ENCODE measurements at places on chromosomes 1 and 21. TPM values are rescaled to one million over a fixed set of nuclear protein-coding genes. Genes with fewer than 3 reads are reported as not detected.
A peak's percentile ranks its signal among the peaks of the same experiment; 100 is the strongest.

- peak; percentile 77 for DNase-seq
Measured at GRCh38 chr1:39609618-39610331, 29.7 kb downstream of the HEYL start.

DNA sequence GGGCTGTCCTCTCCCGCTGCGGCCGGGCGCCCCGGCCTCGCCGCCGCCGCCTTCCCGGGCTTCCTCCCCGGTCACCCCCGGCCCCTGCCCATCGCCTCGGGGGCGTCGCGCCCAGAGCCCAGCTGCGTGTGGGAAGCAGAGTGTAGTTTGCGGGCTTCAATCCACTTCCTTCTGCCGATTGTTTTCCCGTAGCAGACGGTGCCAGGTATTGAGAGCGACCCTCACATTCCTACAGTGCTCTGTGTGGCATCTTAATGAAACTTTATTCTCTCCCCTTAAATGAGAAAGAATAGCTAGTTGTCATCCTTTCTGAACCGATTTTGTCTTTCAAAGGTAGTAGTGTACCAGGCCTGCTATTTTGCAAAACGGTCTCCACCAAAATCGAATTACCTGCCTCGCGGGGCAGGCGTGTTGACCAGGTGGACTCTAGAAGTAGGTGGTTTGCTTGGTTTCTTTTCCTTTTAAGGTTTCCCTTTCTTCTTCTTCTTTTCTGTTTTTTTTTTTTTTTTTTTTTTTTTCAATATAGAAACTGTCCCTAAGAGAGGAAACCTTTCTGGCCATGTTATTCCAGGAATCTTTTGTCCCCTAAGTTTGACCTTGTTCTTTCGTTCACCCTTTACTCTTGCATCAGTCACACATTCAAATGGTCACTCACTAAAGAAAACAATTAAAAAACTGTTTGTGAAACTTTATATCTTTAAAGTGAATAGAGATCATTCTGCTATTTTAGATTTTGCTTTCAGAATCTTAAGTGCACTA is 881 bp downstream of the USP25 start:
- peak; percentile 23 for DNase-seq

- no peak for DNase-seq
Measured at GRCh38 chr21:45428534-45428933, 23.6 kb downstream of the COL18A1 start.

DNA sequence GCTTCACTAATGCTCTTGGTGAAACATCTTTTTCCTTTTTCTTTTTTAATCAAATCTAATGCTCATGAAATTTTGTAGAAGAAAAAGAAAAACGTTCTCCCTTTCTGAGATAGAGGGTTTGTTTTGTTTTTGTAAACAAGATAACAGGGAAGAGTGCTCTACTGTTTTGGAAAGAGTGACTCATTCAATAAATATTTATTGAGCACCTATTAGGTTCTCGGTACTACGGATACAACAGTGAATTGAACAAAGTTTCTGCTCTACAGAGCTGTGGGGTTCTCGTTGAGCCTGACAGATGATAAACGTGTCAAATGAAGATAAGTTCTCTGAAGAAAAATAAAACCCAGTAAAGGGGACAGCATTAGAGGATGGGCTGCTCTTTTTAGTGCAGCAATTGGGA is 7.0 kb downstream of the PGM1 start:
- DNase-seq = no peak

DNA sequence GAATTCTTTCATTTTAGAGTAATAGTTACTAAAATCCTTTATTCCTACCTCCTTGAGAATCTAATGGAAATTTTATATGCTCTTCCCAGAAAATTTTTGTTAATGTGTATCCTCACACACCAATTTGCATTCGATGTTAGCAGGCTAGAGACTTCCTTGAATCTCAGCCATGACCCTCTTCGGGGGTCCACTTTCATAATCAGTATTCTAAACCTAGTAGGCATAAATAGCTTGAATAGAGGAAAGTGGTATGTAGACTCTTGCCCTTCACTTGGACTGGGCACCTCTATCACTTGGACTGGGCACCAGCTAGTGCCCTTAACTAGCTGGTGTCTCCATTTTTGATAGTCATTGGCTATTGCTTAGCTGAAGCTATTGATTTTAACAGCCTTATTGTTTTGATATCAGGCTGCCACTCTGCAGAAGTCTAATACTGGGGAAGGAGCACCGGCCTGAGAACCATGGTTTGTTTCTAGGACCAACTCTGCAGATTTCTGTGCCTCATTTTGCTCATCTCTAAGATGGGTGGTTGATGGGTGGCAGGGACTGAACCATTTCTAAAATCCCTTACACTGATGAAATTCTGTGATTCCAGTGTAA is 42.8 kb downstream of the MRPL39 start:
- no peak for DNase-seq

DNA sequence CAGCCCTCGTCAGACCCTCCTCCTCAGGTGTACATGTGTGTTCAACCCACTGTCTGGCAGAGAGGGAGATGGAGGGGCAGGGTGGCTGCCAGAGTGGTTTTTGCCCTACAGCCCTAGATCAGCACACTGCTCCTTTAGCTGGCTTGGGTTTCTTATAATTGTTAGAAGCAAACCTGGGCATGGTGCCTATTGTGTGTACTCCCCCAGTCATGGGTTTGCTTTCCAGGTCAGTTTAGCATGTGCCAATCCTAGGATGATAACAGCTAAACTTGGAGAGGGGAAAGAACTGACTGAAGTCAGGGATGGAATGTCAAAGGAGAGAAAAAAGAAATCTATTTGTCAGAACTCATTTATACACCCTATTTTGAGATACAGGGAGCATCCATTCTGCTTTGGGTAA is 63.3 kb downstream of the UCK2 start:
- no peak for DNase-seq

DNA sequence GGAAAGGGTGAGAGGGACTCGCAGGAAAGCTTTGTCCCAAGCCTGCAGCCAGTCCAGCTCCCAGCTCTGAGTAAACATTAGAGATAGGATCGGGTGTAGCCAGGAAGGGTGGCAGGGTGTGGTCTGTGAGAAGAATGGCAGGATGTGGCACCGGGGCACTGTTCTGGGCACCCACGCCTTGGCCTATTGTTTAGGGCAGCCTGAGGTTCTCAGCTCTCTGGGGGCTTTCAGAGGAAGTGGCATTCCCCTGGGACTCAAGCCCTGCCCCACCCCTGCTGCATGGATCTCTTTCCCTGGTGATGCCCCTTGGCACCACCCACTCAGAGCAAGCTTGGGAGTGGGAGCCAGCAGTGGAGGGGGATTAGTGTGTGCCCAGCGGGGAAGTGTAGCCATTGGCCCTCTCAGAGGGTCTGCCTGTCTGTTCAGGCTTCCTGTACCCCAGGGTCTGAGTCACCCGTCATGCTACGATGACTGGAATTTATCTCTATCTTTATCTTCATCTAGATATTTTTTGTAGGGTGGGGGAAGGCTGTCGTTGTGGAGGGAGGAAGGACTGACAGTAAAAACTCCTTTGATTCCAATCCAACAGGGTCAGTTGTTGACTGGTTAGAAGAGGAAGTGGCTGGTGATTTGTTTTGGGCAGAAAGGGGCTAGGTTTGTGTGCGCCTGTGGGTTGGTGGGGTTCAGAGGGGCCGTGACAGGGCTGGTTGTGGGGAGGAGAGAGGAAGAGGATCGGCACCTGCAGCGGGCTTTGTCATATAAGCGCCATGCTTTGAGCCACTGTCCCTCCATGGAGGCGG is 31.6 kb downstream of the SOX13 start:
- DNase-seq = no peak

- no peak for DNase-seq
Measured at GRCh38 chr1:227323171-227323966, 5.1 kb upstream of the CDC42BPA start.

DNA sequence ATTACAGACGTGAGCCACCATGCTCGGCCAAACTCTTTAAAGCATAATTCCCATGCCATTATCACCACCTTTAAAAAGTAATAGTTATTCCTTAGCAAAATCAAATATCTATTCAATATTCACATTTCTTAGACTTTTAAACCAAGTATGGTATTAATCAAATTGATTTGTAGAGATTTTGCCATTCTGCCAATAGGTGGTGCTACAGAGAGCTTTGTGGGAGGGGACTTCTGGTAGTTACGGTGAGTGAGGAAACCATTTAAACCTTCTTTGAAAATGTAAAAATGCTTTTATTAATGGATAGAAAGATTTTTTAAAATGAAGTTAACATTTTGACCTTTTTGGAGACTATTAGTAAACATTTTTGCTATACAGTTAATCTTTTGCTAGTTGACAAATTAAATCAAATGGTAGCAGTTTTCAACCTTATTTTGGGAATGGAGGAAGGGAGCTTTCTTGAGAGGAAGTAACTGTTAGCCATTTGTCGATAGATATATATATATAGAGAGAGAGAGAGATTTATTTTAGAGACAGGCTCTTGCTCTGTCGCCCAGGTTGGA is 19.3 kb downstream of the IARS2 start:
- peak; percentile 48 for DNase-seq

DNA sequence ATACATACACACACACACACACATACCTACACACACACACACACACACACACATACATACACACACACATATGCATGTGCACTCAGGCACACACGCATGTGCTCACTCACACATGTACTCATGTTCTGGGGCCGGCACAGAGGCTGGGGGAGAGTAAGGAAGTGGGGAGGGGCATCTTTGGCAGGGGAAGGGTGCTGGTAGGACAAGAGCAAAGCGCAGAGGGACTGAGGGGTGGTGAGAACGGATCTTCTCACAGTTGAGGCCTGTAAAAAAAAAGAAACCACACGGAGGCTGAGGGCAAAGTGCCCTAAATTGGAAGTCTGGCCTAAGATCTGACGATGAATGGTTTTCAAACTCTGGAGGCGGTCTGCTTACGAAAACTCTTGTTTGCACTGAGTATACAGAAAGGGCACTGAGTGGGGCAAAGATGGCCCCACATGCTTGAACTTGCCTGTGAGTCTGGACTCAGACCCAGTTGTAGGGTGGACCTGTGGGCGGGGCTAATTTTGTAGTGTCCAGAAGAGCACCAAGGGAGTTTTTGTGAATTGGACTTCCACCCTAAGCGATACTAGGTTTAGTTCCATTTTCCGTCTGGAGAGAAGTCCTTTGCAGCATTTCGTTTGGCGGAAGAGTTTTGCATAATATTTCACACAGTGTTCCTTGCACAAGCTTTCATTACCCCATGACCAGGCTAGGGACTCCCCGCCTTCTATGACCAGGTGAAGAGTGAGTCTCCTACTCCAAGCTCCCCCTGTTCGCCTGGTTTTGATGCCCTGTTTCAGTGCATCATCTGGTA is 79.3 kb upstream of the LYST start:
- DNase-seq = no peak

DNA sequence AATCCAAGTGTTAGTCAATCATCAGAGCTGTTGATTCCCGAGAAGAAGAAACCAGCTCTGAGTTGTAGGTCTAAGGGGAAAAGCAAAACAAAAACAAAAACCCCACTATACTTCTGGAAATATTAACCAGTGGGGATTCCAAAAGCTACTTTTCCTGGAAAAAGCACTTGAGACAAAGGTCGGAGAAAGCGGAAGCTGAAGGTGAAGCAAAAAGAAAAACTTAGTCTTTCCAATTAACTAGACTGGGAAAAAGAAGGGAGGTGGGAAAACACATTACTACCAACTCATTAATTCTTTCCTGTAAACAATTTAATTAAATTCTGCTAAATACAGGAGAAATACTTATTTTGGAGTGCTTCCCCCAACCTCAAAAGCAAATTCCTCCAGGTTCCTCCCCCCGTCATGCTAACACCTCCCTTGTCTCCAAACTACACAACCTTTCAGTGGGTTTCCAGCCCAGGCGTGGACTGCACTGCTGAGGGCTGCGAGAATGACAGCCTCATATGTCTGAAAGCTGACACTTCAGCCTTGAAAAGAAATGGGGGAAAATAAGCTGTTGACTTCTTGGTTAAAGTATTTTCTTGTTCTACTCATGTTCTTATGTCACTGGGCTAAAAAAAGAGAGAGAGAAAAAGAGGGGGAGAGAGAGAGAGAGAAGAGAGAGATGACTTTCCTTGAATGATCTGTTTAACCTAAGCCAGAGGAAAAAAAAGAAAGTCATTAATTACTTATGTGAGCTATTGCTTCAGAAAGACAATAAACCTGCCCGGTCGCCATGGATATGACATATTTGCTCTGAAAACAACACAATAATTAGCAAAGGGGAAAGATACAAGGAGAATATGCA is 5.1 kb downstream of the CASZ1 start:
- DNase-seq = no peak

DNA sequence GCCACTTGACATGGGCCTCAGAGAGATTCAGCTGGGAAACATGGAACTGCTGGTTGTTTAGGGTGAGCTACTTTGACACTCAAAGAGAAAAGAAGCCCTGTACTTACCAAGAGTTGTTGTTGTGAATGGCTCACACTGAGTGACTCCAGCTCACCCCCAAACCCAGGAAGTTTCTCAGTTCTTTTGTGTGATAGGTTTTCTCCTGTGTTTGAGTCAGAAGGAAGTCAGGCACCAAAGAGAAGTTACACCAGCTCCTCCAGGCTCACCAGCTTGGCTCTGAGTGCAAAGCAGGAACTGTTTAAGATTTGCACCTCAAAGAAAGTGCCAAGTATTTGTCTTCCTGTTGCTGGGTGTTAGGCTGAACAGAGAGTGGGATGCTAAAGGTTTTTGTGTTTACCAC is 111.2 kb upstream of the PROX1 start:
- DNase-seq = no peak

GRCh38 chr1:42420121-42420520 is 35.7 kb downstream of the ZMYND12 start:
- no peak for DNase-seq

GRCh38 chr1:100299521-100300222 is 33.7 kb downstream of the RTCA start:
- no peak for DNase-seq

DNA sequence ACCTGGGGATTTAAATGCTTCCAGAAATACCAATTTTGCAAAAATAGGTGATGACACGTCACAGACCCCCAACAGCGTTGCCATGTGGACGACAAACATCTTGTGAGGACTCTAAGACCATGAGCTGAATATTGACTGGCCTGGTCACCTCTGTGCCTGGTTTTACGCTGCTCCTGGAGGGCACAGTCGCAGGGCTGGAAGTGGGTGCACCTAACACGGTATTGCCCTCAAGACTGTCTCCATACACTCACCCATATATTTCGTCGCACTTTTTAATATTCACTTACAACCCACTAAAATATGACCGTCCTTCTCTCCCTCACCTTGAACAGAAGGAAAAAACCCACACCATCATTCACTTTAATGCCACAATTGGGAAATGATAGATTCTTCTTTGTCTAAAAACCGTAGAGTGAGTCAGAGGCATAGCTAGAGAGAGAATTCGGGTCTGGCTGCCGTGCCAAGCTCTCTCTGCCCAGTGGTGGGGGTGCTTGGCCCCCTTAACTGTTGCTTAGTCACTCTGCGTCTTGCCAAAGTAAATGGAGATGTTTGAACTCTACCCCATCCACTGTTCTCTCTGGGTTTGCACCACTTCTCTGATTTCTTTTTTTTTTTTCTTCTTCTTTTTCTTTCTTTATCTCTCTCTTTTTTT is 40.8 kb upstream of the UTS2 start:
- no peak for DNase-seq

- DNase-seq = no peak
Measured at GRCh38 chr1:204191456-204191855, 4.8 kb downstream of the KISS1 start.

The TMEM61 gene
- total RNA-seq = not detected

The VCAM1 gene
- under 0.01 TPM for total RNA-seq

The AMY1B gene
- not detected for total RNA-seq

The UAP1 gene
- 16.2 TPM for total RNA-seq

The ALDH4A1 gene
- 17.8 TPM for total RNA-seq

The B3GALT2 gene
- not detected for total RNA-seq

The TRIM67 gene
- under 0.01 TPM for total RNA-seq

The C1orf185 gene
- total RNA-seq = not detected

The KCNN3 gene
- total RNA-seq = under 0.01 TPM

The SPOCD1 gene
- total RNA-seq = under 0.01 TPM

All from hematopoietic multipotent progenitor cell (in vitro differentiated cells).